ENCODE measurements at places on chromosomes 5 and 9. TPM values are rescaled to one million over a fixed set of nuclear protein-coding genes. Genes with fewer than 3 reads are reported as not detected.

FCN1 gene
- 6.0 TPM for polyA plus RNA-seq

NSG2 gene
- polyA plus RNA-seq = 3.0 TPM

GM2A gene
- polyA plus RNA-seq = 35.0 TPM

SEMA5A gene
- 16.4 TPM for polyA plus RNA-seq

WNT8A gene
- polyA plus RNA-seq = not detected

MYOT gene
- polyA plus RNA-seq = 1.8 TPM

EDIL3 gene
- polyA plus RNA-seq = 47.0 TPM

TAF11L8 gene
- not detected for polyA plus RNA-seq

NRG2 gene
- 7.4 TPM for polyA plus RNA-seq

HINT1 gene
- polyA plus RNA-seq = 306 TPM

NMUR2 gene
- polyA plus RNA-seq = 0.34 TPM

RNF183 gene
- 0.61 TPM for polyA plus RNA-seq

EGR1 gene
- polyA plus RNA-seq = 307 TPM

OLFML2A gene
- polyA plus RNA-seq = 27.9 TPM

PCDHB9 gene
- 4.0 TPM for polyA plus RNA-seq

SOWAHA gene
- not detected for polyA plus RNA-seq

FNIP1 gene
- polyA plus RNA-seq = 21.3 TPM

INSL6 gene
- 0.51 TPM for polyA plus RNA-seq

IFNE gene
- polyA plus RNA-seq = 0.13 TPM

NOTCH1 gene
- 15.9 TPM for polyA plus RNA-seq

IL33 gene
- polyA plus RNA-seq = 120 TPM

PCDHB13 gene
- polyA plus RNA-seq = 5.0 TPM

FGF18 gene
- polyA plus RNA-seq = 11.2 TPM

DRD1 gene
- 0.06 TPM for polyA plus RNA-seq

CLPTM1L gene
- polyA plus RNA-seq = 109 TPM
